ENCODE measurements at places on chromosomes 3 and 15.

- no peak for DNase-seq
Measured at GRCh38 chr15:62150445-62150844, 14.6 kb downstream of the C2CD4B start.

DNA sequence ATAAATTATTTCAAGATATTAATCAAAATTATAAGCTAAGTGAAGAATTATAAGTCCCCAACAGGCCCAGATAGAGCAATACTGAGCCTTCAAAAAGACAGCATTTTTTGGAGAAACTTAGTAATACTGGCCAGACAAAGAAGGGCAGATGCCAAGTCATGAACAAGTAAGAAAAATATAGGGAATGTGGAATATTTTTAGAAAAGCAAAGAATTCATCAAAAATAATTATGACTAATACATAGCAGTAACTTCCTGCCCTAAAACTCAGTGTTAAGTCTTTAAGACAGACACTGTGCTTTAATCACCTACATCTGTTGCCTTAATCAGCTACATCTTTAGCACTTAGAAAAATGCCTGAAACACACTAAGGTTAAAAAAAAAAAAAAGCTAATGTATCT lies 31.2 kb downstream of the DPH6 start:
- DNase-seq, result no peak

GRCh38 chr3:129657261-129658046 lies 51.0 kb upstream of the PLXND1 start:
- DNase-seq, result no peak

DNA sequence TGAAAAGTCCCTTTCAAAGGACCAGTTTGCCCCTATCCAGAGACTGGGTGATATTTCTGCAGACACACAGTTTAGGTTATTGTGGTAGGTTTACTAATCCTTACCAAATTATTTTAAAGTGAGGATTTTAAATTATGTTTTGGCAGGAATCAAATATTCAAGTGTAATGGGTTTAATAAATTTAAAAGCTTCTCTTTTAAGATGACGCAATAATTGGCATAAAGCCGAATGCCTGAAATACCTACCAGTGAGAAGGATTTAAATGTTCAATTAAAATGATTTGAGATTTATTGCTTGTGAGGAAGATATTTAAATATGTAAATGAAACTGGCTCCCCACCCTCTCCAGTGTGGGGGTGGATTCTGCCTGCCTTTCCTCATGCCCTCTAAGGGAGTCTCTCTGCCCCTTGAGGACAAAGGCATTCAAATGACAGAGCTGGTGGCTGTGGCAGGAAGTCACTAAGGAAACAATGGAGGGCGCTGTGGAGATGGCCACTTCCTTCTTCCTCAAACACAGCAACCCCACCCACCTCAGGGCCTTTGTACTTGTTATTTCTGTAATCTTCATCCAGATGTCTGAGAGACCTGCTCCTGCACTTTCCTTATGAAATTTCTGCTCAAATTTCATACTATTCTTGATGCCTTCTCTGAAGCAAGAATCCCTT lies 131.7 kb downstream of the TNIK start:
- no peak for DNase-seq

- no peak for DNase-seq
Measured at GRCh38 chr3:38541806-38542205, 45.7 kb downstream of the EXOG start.

All from retinal pigment epithelial cell (primary cell).